H4 (cell line): ENCODE measurements at places on chromosomes 3 and 15. TPM values are rescaled to one million over a fixed set of nuclear protein-coding genes. Genes with fewer than 3 reads are reported as not detected.

The SMC4 gene
- total RNA-seq: 69.3 and 115 TPM in 2 replicates

The STARD9 gene
- 0.70 and 0.88 TPM in 2 replicates for total RNA-seq

The GPR160 gene
- total RNA-seq: 2.9 and 5.6 TPM in 2 replicates

The APEH gene
- total RNA-seq: 78.3 and 86.6 TPM in 2 replicates

The CYP1A1 gene
- total RNA-seq: 0.33 and 2.3 TPM in 2 replicates

The NSMCE3 gene
- 10.8 and 11.9 TPM in 2 replicates for total RNA-seq

The SNX22 gene
- total RNA-seq: 0.04 TPM in 1 of 2 replicates, not detected in the other

The ZNF860 gene
- 0.04 and 0.43 TPM in 2 replicates for total RNA-seq

The TBL1XR1 gene
- 102 and 118 TPM in 2 replicates for total RNA-seq

The SOX2 gene
- 4.3 and 6.6 TPM in 2 replicates for total RNA-seq

The GNL3 gene
- total RNA-seq: 75.7 and 81.7 TPM in 2 replicates

The DOCK3 gene
- total RNA-seq: 0.02 and 0.12 TPM in 2 replicates

The CFAP100 gene
- not detected in 2 replicates for total RNA-seq

The QARS1 gene
- total RNA-seq: 139 and 150 TPM in 2 replicates

The JMJD7 gene
- 9.2 and 9.4 TPM in 2 replicates for total RNA-seq

The CDAN1 gene
- 8.2 and 11.6 TPM in 2 replicates for total RNA-seq

The RNU6-1 gene
- total RNA-seq: not detected in 2 replicates

The NMNAT3 gene
- total RNA-seq: not detected in 2 replicates

The GABRB3 gene
- total RNA-seq: 14.4 and 21.1 TPM in 2 replicates

The ECE2 gene
- total RNA-seq: not detected in 2 replicates

The TRPM1 gene
- total RNA-seq: not detected in 2 replicates

The LIPH gene
- total RNA-seq: 1.0 and 1.5 TPM in 2 replicates

The DNAJC13 gene
- total RNA-seq: 31.8 and 34.8 TPM in 2 replicates

The UPK1B gene
- not detected in 2 replicates for total RNA-seq
